Upper lobe of left lung (tissue), 6 donors: ENCODE measurements at places on chromosomes 5 and 9. TPM values are rescaled to one million over a fixed set of nuclear protein-coding genes. Genes with fewer than 3 reads are reported as not detected.

DNA sequence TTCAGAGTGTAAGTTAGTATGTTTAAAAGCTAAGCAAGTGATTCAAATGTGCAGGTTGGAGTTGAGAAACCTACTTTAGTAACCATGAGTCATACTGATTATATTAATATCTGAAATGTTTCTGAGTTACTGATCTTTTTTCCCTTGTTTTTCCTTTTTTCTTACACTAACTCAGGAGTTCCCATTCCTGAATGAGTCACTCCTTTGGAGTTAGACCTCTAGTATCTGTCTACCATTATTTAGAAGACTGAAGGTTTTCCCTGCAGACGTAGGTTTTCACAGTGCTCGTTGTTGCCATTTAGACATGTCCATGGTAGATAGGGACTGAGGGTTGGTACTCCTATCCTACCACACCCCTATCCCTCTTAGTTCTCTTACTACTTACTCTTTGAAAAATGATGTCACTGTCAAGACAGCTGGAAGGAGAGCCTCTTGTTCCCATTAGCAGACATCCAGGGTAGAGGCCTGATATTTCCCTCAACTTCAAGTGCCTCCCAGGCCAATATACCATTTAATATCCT lies 20.2 kb downstream of the OCLN start:
- no peaks in the 10 kb centered on the region for H3K27me3 ChIP-seq
- H3K4me3 ChIP-seq = no peak overlapping the region
- no peak for DNase-seq
- no peaks in the 10 kb centered on the region for H3K36me3 ChIP-seq

Gene RPP25L
- 21.0 TPM for total RNA-seq

Gene SPRY4
- total RNA-seq = 37.1 TPM

GRCh38 chr9:35842795-35843194 lies 13.8 kb downstream of the TMEM8B start:
- no peak overlapping the region for H3K27ac ChIP-seq
- no peak for DNase-seq
- H3K4me1 ChIP-seq = peaks cover 27% of the 10 kb centered on the region
- no peak overlapping the region for H3K4me3 ChIP-seq
- no peaks in the 10 kb centered on the region for H3K36me3 ChIP-seq

GRCh38 chr9:33297432-33297831 lies 7.1 kb downstream of the NFX1 start:
- H3K36me3 ChIP-seq = peaks cover 10% of the 10 kb centered on the region
- peak overlapping the region; percentile 32 for H3K27ac ChIP-seq
- DNase-seq = no peak
- H3K27me3 ChIP-seq = no peaks in the 10 kb centered on the region
- no peak overlapping the region for H3K4me3 ChIP-seq
- H3K4me1 ChIP-seq = peaks cover 49% of the 10 kb centered on the region

GRCh38 chr5:117759849-117760499 lies 1185.4 kb upstream of the SEMA6A start:
- no peaks in the 10 kb centered on the region for H3K36me3 ChIP-seq
- H3K4me3 ChIP-seq = no peak overlapping the region
- no peaks in the 10 kb centered on the region for H3K27me3 ChIP-seq
- no peak for DNase-seq

DNA sequence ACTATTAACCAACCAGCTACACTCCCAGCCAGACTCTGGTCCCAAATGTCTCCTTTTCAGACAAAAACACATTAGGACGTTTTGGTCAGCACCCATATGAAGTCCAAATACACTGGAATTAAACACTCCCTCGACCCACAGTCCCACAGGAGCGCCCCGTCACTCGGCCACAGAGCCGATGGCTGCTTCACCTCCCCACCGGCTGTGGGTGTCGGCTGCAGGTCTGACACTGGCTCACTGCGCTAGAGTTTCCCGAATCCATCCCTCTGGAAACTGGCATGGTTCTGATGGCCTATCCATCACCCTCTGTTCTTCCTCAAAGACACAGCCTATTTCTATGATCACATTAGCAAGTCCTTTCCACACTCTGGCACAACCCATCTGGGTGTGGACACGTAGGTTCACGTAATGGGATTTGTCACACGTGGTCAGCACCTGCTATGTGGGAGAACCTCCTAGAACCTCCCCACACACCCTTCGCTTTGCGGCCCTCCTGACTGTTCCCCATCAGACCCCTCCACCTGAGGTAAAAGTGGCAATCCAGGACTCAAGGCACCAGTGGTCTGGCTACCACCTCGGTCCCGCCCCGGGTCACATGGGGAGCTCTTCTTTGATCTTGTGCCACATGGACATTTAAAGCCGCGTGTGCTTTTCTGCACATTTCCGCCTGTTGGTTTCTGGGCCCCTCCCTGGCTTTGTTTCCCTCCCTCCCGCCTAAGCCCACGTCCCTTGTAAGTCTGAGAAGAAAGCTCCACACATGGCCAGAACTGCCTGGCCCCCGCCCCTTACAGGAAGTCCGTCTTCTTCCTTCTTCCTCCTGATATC lies 131.1 kb upstream of the PHYKPL start:
- H3K4me1 ChIP-seq = no peaks in the 10 kb centered on the region

GRCh38 chr9:134670042-134670525 lies 28.5 kb downstream of the COL5A1 start:
- no peaks in the 10 kb centered on the region for H3K27me3 ChIP-seq
- no peak overlapping the region for H3K4me3 ChIP-seq
- no peak overlapping the region for H3K27ac ChIP-seq
- H3K36me3 ChIP-seq = no peaks in the 10 kb centered on the region
- no peak for DNase-seq

Gene PDZD2
- 73.6 TPM for total RNA-seq

- H3K36me3 ChIP-seq = peaks cover 3% of the 10 kb centered on the region
- H3K27me3 ChIP-seq = no peaks in the 10 kb centered on the region
- peaks cover 6% of the 10 kb centered on the region for H3K4me1 ChIP-seq
- DNase-seq = no peak
Observed at GRCh38 chr9:35335164-35335563, 154.7 kb upstream of the RUSC2 start.

DNA sequence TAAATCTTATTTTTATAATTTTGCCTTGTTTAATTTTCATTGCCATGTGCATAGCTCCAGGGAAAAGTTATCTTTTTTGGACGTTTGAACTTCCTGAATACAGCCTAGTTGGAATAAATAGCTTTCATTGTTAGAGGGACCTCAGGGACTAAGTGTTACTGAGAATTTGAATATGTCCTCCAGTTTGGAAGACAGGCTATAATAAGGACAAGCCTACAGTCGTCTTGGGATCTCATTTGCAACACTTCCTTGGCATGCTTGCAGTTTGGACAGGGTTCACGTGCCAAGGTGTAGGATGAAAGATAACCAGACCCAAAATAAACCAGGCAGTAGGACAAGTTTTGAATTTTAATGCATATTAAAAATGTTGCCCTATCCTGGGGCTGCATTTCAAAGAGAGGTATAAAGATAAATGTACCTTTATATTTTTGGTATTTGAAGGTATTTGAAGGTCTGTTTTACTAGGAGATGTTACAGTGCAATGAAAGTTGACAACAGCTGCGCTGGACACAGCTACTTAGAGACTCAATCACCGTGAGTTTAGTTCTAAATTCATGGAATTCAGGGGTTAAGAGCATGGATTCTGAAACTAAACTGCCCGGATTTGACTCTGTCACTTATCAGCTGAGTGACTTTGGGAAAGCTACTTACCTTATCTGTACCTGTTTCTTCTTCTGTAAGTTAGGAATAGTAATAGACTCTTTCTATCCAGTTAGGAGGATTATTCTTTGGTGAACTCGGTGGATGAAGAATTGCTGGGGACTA lies 134.1 kb downstream of the ACTBL2 start:
- H3K4me3 ChIP-seq = no peak overlapping the region
- no peak for DNase-seq
- H3K27ac ChIP-seq = no peak overlapping the region
- H3K27me3 ChIP-seq = no peaks in the 10 kb centered on the region

Gene WDR38
- total RNA-seq = 7.7 TPM

DNA sequence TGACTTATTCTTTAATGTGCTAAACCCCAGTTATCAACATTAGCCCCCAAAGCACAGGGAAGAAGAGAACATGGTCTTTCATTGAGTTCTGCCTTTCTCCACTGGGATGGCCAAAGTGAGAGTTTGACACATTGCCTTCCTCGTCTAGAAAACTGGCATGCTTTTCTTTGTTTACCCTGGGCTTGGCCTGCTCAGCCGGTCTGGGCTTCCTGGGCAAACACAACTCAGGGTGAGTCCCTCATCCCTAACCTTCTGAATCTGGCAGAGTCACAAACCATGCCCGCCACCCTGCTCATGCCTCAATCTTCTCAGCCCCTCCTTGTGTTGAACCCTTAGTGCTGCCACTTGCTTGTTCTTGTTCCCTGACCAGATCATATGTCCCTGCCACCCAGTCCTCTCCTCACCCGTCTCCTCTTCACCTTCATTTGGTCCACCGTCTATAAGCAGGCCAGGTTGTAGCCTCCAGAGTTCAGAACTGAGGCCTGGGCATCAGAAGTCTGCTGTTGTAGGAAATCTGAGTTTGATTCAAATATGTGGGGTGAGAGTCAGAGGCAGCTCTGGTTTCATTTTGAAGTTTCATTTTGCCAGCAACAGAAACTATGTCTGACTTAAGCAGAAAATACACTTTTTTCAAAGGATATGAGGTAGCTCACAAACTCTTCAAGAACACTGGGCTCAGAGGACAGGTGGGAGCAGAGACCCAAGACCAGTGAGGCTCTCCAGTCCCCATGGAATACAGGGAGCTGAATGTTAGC lies 217.6 kb downstream of the NDUFS4 start:
- no peaks in the 10 kb centered on the region for H3K27me3 ChIP-seq
- DNase-seq = no peak
- H3K4me3 ChIP-seq = no peak overlapping the region
- H3K4me1 ChIP-seq = no peaks in the 10 kb centered on the region
- no peaks in the 10 kb centered on the region for H3K36me3 ChIP-seq

Gene LCN6
- total RNA-seq = not detected

DNA sequence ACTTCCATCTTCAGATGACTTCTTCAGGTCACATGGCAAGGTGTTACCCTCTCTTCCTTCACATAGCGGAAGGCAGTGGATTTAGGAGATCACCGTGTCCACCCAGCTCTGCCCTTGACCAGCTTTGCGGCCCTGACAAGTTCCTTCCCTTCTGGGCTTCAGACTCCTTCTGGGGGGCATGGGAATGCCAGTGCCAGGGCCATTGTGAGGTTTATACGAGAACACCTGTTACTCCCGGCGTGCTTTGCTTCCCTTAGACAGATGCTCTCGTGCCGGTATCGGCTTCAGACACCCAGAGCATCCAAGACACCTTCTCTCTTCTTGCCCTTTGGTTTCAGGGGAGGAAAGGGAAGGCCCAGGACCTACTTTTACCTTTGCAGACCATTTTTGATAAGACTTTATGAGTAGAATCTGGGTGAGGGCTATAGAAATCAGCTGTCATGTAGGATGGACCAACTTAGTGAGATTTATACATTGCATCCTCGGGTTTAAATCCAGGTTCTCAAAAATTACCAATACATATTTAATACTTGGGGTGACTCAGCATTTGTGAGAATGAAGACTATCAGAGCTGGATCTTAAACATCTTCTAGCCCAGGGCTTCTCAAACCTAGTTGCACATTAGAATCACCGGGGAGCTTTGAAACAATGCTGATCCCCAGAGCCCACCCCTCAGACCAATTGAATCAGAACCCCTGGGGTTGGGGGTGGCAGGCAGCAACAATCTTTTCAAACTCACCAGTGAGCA lies 138.2 kb downstream of the MVB12B start:
- no peak overlapping the region for H3K4me3 ChIP-seq
- H3K27ac ChIP-seq = no peak overlapping the region
- no peaks in the 10 kb centered on the region for H3K27me3 ChIP-seq
- DNase-seq = no peak
- H3K36me3 ChIP-seq = peaks cover 17% of the 10 kb centered on the region

DNA sequence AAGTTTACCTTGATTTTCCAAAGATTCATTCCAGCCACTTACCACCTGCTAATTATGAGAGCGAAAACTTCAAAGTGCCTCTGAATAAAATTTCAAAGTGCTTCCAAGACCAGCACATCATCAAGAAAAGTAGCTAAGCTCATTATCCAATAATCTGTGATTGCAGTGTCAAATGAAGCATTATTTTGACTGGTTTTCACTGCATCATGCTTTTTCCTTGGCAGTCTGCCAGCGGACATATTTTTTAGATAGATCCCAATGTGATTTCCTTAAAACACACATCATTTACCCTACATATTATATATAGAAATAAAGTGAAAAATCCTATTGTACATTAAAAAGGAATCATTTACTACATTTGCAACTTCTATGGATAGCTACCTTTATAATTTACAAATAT lies 508.6 kb upstream of the FAM174A start:
- H3K27ac ChIP-seq = no peak overlapping the region
- no peaks in the 10 kb centered on the region for H3K36me3 ChIP-seq
- no peak overlapping the region for H3K4me3 ChIP-seq
- H3K4me1 ChIP-seq = no peaks in the 10 kb centered on the region
- no peak for DNase-seq
- no peaks in the 10 kb centered on the region for H3K27me3 ChIP-seq
